ENCODE measurements at places on chromosomes 5 and 9.

DNA sequence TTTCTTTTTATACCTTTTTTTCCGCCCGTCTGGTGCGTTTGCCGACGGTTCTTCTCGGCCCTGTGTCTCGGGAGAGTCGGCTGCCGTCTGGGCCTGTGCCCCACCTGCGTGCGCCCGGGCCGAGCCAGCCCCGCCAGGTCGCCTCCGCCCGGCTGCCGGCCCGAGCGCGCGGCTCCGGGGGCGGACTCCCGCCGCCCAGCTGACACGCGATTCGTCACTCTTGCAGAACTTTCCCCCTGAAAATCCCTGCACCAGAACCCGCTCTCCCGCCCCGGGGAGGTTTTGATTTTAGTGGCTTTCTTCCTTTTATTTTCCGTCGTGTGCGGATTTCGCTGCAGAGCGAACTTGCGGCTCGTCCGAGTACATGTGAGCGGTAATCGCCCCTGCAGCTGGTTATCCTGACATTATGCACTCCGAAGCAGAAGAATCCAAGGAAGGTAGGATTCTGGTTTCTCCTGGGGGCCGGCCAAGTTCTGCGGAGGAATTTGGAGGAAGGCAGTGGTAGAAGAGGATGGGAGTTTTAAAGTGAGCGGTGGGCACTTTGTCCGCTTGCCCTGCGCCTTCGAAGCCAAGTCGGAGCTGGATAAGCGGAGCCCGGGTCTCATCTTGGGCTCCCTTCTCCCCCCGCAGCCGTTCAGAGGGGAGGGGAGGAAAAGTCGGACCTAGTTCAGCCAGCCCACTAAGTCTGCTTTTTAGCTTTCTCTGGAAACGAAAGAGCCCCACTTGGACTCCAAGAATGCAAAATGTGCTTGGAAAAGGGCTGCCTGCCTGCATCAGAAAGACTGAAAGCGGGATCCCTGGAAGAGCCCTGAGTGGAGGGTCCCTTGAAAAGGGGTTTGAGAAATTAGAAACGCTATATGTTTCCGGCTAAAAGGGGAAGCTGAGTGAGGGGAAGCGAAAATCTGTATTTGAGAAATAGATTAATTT is at the start of gene TNFAIP8:
TNFAIP8 (plus strand) TSS at position 335 of the 927 bp plus-strand sequence; CDS start at position 407, 72 bp downstream.
- peak; percentile 70 for DNase-seq

GRCh38 chr5:73967347-73967746 is 341.4 kb downstream of the ARHGEF28 start:
- no peak for DNase-seq

DNA sequence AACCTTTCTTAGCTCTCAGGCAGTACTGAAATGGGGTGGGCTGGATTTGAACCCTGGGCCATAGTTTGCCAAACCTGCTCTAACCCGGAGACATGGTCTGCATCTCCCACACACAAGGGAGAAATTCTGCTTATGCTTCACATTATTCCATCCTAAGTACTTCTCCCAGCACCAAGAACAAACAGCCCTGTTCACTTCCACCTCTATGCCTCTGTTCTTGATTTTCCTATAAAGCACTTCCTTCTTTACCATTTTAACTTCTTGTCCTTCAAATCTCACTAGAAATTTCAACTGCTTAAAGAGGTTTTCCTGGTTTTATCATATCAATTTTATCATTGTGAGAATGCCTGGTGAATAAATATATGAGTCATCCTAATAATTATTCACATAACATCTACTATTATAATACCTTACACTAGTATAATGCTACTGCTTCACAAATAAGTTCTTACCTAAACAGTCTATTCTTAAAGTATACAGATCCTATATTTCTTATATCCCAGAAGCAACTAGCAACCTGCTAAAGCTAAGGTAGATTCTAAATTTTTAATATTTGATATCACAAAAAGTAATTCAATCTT is 12.7 kb downstream of the FEM1C start:
- DNase-seq: no peak

DNA sequence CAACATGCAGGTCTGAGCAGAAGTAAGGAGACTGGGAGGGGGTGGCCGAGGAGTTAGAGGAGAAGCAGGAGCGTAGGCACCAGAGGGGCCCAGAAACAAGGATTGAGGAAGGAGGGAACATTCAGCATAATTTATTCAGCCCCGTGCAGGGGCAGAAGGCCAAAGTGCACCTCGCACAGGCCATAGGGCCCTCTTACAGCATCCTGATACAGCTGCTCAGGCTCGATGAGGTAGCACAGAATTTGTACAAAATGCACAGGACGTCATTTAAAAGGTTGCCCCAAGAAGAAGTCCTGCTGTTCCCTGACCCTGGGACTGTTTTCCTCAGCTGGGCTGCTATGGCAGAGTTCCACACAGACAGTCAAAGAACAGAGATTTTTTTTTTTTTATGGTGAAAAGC is 2.1 kb upstream of the GRM6 start:
- no peak for DNase-seq

DNA sequence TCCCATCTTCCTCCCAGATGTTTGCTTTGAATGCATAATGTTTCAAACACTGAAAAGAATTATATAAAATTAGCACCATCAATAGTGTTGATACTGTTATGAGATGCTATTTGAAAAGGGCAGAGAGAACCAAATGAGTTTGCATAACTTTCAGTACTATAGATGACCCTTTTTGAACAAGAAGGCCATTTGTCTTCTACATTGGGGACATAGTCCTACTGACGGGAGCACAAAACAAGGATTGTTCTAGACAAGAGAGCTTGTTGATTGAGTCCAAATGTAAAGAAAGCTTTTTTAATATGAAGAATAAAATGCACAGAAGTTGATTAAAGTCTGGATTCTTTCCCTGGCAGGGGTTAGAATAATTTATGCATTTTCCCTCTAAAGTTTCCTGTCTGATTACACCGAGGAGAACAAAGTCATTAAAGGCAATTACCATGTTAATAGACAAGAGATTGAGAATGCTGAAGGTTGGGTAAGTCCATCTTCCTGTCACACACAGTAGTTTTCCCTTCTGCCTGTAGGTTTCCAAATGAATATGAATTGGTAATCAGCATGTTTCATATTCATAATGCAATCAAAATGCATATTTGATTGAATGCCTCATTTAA is 32.8 kb upstream of the ADCY2 start:
- DNase-seq: no peak

DNA sequence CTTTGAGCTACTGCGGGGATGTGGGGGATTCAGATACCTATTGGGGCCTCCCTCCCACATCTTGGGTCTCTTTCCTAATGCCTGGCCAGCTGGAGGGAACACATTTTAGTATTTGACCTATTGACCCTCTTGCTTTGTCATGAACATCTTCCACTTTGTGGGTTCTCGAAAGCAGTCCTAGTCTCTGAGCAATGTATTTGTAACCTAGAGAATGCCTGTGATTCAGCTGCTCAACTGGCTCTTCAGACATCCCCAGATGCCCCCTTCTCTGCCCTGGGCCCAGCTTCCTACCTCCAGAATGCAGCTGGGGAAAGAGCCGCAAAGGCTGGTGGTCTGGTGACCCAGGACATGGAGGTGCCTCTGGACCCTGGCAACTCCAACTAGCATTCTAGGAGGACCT is 32.2 kb downstream of the APTX start:
- DNase-seq: no peak

- DNase-seq: no peak
Observed at GRCh38 chr5:176521699-176522263, 15.4 kb downstream of the RNF44 start.

DNA sequence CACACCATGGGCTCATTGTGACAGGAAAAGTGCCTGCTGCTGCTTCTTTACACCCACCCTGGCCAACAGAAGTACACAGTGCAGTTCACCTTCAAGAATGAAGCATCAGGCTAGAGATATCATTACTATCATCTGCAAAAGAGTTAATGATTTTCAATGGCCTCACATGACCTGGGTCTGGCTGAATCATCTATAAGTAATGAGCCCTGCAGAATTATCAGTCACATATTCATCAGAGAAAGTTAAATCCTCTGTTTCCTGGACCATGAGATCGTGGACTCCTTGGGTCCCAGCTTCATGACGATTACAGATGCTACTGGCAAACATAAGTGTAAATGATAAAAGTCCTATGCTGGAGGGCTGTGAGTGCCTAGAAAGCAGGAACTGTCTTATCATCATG is 8.3 kb downstream of the BAG1 start:
- no peak for DNase-seq

GRCh38 chr9:93676310-93677047 is 100.1 kb downstream of the PHF2 start:
- no peak for DNase-seq

- no peak for DNase-seq
Observed at GRCh38 chr5:138541511-138542179, 1.4 kb downstream of the ETF1 start.

GRCh38 chr9:21320465-21320864 is 14.7 kb downstream of the KLHL9 start:
- no peak for DNase-seq

Measured in stimulated activated CD4-positive, alpha-beta T cell treated with anti-CD3 and anti-CD28 coated beads, Interleukin-4, amount 100 ng/mL, for 48 hours (primary cell).